ENCODE measurements at places on chromosomes 5 and 9.
A peak's percentile ranks its signal among the peaks of the same experiment; 100 is the strongest.

DNA sequence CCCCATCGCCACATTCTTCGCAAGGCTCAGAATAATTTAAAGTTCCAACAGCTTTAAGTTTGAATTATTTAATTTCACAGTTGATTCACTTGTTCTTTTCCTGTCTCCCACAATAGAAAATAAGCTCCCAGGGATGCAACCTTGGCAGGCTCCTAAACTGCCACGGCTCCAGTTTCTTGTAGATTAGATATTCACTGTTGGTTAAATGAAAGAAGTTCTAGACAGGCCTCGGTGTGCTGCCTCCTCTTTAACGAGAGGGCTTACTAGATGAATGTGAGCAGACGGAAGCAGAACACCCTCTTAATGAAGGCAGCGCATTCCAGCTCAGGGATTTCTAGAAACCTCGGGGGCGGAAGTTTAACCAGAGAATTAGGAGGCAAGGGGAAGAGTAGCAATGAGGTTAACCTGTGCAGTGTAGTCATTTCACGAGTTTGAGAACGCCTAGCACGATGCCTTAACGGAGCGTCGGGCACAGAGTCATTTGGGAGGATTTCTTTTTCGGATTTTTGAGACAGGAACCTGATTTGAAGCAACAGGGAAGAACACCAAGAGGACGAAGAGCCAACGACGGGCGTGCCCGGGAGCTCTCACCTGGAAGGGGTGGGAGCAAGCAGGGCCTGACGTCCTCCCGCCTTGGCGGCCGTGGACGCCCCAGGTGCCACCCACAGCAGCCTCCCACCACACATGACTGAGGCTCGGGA lies 637 bp upstream of the SMC5 start:
- peak; percentile 38 for DNase-seq

GRCh38 chr9:112037281-112038016 lies 137.6 kb downstream of the SUSD1 start:
- peak; percentile 60 for DNase-seq

DNA sequence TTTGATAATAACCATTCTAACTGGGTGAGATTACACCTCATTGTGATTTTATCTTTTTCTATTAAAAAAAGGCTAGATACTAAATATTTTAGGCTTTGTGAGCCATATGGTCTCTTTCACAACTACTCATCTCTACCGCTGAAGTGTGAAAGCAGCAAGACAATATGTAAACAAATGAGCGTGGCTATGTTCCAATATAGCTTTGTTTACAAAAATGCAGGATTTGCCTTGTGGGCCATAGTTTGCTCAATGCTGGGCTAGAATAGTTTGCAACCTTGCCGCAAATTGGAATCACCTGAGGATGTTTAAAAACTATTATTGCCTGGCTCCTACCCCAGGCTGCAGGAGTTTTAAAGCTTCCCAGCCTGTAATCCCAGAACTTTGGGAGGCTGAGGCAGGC lies 10.2 kb upstream of the GPR150 start:
- DNase-seq, result no peak

DNA sequence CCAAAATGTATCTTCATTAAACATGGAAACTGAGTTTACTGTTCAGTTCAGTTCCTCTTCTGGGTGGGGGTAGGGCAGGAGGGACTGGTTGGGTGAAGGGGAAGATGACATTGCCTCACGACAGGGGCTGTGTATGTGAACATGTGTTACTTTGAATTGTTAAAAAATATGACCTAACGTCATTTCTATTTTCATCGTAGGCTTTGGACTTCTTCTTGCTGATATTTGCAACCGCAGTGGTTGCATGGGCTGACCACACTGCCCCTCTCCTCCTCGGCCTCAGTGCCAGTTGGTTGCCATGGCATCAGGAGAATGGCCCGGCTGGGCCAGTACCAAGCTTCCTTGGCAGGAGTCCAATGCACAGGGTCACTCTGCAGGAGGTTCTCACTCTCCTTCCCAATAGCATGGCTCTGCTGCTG lies 41.5 kb downstream of the HACD4 start:
- no peak for DNase-seq

DNA sequence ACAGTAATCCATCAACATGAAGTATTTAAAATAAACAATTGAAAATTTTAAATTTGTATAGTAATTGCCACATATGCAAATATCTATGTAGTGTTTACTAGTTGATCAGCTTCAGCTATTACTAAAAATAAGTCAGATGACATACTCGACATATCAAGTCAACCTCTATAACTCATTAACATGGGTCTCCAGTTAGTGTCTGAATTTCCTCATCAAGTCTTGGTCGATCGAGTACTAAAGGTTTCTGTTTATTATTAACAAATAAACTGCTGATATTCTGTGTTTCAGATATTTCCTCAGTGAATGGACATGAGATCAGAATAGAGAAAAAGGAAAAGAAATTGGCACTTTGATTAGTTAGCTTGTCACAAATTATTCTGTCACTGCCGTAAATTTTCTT lies 266.5 kb upstream of the ITGA1 start:
- DNase-seq, result no peak

GRCh38 chr5:133928587-133929393 lies 39.6 kb downstream of the C5orf15 start:
- DNase-seq, result no peak

DNA sequence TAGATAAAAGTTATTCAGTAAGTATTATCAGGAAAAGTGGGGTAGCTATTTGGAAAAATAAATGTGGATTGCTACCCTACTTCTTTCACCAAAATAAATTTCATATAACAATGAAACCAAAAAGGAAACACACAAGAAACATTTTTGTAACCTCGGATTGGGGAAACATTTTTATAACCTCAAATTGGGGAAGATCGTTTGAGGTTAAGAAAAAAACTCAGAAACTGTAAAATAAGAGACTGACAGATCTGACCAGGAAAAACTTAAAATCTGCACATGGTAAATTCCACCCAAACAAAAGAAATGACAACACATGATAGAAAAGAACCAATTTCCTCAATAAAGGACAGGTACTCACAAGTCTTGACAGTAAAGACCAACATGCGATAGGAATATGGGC lies 13.5 kb downstream of the EFCAB9 start:
- DNase-seq, result no peak

DNA sequence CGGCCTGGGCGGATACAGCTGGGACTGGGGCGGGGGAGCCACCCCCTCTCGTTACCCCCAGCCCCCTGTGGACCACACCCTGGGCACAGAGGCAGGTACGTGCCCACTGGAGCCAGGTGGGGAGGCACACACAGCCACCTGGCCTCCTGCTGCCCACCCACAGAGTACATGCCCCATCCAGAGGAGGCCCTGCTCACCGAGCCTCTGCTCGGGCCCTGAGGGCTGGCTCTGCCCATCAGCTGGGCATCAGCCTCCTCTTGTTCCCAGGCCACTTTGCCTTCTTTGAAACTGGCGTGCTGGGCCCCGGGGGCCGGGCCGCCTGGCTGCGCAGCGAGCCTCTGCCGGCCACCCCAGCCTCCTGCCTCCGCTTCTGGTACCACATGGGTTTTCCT lies 6.3 kb downstream of the MAMDC4 start:
- no peak for DNase-seq

GRCh38 chr5:53323511-53323910 lies 156.9 kb upstream of the FST start:
- DNase-seq, result no peak

- peak; percentile 96 for DNase-seq
Measured at GRCh38 chr5:100595152-100595811, 60.1 kb downstream of the FAM174A start.

DNA sequence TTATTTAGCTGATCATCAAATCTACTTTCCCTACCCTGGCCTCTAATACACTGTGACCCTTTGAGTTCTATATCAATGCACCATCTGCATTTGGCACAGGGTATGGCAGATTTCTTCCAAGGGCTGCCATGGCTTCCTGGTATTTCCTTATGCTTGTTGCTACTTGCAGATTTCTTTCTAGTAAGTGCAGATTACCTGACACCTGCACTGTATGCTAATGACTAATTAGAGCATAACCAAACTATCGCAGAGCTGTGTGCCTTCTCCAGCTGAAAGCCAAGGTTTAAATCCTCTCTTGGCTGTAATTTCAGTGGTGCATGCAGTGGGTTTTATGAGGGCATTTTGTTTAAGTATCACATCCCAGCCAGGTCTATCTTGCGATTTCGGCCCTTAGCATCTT lies 293.7 kb downstream of the KIF4B start:
- no peak for DNase-seq

DNA sequence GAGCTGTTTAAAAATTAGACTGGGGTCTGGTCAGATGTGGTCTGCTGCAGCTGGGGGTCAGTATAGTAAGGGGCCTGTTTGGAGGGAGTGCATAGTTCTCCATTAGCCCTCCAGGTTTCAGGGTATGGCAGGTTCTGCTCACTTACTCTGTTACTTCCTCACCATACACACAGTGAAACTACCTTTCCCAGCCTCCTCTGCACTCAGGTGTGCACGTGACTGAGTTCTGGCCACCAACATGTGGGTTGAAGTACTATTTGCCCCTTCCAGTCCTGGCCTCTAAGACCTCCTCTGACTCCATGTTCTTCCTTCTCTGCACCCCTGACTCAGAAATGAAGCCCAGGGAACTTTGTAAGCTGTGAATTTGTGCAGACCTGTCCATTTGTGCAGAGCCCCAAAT lies 190.5 kb upstream of the CLINT1 start:
- DNase-seq, result no peak

DNA sequence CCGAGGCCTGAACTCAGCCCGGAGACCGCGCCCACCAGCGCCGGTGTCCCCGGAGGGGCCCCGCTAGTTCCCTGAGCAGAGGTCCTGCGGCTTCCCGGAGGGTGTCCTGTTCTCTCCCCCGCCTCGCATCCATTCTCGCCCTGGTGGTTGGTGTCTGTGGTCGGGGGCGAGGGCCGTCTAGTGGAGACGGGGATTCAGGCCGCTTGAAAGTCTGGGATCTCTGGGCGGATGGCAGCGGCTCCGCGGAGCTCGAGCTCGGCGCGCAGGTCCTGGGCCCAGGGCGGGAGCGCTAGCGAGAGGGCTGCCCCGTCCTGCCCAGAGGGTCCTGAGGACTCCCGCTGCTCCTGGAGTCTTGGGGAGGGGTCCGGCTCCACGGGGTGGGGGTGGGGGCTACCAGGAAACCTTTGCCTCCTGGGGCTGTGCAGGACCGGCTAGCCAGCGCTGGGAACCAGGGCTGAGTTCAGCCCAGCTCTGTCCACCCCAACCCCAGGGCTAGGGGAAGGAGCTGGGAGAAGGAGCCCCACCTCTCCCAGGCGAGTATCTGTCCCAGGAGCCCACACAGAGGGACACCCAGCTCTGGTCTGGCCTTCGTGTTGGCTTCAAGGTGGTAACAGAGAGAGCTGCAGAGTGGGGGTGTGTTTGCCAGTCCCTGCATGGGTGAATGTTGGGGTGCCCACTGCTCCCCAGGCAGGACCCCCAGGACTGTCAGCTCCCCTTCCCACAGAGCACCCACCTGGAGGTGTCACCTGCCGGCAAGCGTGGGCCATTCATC lies 4.0 kb downstream of the TOR4A start:
- no peak for DNase-seq

- no peak for DNase-seq
Measured at GRCh38 chr5:45795458-45795857, 99.3 kb upstream of the HCN1 start.

DNA sequence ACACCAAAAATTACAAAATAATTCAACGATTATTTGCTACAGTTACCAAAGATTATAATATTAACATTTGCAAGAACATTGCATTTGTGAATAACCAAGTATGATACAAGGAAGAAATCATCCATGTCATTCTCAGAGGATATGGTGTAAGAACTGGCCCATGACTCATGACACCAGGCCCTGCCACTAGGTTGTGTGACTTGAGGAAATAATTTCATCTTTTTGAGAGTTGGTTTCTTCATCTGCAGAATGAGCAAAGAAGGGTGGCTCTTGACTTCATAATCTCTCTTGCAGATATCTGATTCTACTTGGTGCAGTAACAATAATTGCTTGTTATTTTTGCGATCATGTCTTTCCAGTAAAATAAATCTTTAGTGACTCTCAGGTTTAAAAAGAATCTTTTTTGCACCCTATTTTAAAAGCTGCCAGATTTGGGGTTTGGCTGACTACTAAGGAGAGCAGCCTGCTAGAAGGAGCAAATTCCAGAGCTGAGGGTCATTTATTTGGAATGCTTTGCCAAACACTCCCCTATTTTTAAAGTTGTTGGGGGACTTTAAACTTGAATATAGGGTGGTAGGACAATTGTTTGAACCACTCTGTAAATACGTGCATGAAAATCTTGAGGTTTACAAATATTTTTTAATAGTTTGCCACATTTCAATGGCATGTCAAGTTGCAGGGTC lies 23.5 kb downstream of the ITGA1 start:
- DNase-seq, result peak; percentile 78

DNA sequence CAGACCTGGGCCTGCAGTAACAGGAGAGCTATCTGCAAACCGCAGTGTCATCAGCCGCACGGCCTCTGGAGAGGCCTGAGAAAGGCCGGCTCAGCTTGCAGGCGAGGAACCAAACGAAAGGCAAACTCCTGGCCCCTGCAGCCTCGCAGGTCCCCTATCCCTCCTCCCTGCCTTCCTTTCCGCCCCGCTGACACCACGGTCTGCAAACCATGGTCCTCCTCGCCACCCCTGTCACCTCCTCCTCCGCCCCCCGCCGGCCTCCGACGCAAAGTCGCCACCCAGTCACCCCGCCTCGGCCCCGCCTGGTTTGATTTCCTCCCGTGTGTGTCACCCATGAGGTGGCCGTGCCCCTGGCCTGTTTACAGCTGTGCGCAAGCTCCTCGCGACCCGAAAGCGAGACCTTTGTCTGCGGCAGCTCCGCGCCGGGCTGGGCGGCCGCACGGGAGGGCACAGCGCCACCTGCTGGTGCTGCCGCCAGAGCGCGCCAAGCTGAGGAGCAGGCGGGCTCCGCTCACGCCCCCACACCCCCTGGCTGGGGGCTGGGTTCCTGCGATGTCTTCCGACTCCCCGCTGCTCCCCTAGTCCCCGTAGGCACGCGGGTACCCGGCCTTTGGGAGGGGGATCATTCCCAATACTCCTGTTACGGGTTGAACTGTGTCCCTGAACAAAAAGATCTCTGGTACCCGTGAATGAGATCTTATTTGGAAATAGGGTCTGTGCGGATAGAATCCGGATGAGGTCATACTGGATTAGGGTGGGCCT lies 19.4 kb downstream of the GBGT1 start:
- DNase-seq, result peak; percentile 30

GRCh38 chr9:112489876-112490666 lies 3.4 kb downstream of the KIAA1958 start:
- DNase-seq, result no peak

DNA sequence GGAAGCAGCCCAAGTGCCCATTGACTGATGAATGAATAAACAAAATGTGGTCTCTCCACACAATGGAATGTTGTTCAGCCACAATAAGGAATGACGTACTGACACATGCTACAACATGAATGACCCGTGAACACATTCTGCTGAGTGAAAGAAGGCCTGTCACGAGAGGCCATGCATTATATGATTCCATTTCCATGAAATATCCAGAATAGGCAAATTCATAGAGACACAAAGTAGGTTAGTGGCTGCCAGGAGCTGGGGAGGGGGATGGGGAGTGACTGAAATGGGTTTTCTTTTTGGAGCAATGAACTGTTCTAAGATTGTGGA lies 41.4 kb downstream of the BICD2 start:
- DNase-seq, result peak; percentile 30

DNA sequence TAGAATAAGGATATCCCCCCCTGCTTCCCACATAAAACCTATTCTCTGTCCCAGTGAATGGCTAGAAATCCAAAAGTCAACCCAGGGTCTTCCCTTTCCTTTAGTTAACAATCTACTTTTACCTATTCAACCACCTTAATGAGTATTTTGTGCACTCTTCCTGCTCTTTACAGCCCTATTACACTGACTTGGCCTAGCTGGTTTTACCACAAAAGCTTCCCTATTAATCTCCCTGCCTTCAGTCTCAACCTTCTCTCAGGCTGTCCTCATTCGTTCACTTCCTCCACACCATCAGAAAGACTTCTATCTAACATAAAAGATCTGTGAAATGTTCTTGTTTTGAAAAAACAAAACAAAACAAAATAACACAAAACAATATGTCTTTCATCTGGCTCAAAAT lies 16.2 kb downstream of the CTNNAL1 start:
- no peak for DNase-seq
